Activated CD4-positive, alpha-beta T cell treated with anti-CD3 and anti-CD28 coated beads, Interleukin-2, amount 10 ng/mL, durations not matched to agents 7 days and 5 days (primary cell): ENCODE measurements at places on chromosomes 11 and 22.

GRCh38 chr11:113896156-113896879, 8.3 kb upstream of the HTR3B start:
- DNase-seq = peak; percentile 44

GRCh38 chr11:69232821-69233743, 60.9 kb upstream of the MYEOV start:
- DNase-seq = no peak

DNA sequence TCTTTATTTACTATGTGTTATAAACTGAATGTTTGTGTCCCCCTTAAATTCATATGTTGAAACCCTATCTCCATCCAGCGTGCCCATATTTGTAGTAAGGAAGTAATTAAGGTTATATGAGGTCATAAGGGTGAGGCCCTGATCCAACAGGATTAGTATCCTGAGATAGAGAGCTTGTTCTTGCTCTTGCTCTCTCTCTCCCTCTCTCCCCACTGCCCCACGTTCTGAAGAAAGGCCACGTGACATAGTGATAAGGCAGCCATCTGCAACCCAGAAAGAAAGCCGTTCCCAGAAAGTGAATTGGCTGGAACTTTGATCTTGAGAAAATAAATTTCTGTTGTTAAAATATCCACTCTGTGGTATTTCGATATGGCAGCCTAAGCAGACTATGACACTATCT, 212.5 kb downstream of the SWAP70 start:
- DNase-seq = no peak

DNA sequence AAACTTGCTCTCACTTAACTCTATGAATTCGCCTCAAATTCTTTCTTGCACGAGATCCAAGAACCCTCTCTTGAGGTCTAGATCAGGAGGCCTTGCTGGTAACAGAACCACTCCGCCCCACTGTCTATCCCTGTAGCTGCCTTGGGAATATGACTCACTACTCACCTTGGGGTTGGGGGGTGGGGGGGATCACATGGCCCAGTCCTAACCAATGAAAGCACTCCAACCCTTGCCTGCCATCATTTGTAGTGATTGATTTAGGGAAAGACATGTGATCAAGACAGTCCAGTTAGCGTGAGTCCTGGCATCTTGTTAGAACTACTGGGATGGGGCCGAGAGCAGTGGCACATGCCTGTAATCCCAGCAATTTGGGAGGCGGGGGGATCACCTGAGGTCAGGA, 4.8 kb upstream of the MRTFA start:
- DNase-seq = no peak

- DNase-seq = no peak
These were observed 15.3 kb upstream of the PICK1 start for GRCh38 chr22:38041760-38042487.

GRCh38 chr22:45617948-45618347, 53.7 kb upstream of the ATXN10 start:
- DNase-seq = no peak

GRCh38 chr22:29172216-29172615, 33.5 kb upstream of the EMID1 start:
- no peak for DNase-seq

DNA sequence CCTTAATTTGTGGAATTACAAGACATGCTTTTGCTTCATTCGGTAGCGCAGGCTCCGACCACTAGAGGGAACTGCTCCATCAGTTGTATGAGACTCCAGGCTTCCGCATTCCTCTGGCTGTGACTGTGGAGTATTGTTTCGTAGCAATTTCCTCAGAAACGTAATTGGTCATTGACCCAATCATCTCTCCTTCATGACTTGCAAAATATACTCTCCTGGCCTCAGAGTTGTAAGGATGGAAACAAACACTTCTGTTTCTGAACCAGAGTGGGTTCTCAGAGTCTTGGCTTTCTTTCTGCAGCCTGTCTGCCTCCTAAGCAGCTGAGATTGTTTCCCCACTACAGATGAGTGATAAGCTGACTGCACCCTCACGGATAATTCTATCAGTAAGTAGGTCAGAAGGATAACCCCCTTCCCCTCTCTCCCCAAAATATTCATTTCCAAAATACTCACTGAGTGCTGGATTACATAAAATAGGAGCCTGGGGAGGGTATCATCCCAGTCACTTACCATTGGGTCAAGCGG, 146.8 kb upstream of the ZC3H12C start:
- DNase-seq = peak; percentile 75

GRCh38 chr11:116885951-116886655, 48.7 kb upstream of the APOA1 start:
- no peak for DNase-seq

DNA sequence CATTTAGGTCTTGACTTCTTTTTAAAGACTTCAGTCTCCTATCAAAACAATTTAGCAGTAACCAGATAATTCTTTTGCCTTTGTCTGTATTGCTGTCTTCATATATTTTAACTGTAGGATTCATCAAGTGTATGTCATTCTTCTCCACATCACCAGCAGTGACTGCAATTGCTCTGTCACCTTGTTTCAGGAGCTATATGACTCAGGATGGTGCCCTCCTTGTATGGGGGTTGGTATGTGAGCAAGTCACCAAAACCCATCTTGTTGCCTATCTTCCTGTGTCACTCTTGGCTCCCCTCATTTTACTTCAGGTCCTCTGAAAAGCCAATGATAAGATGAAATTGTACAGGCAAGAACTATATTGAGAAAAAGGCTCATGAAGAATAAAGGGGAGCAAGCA, 256.9 kb upstream of the LUZP2 start:
- DNase-seq = no peak

- no peak for DNase-seq
These were observed 57.3 kb upstream of the CEP295 start for GRCh38 chr11:93604008-93604660.

DNA sequence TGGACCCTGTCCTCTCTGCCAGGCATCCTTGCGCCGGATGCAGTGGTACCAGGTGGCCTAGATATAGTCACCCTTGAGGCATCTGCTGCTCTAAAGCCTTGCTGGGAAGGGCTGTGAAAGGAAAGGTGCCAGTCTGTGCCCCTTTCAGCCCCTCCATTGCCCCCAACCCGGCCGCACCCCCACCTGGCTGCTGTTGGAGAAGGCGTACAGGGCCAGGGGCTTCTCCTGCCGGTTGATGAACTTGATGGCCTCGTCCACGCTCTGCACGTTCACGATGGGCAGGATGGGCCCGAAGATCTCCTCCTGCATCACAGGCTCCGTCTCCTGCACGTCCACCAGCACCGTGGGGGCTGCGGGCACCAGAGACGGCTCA, 10.2 kb downstream of the ALDH3B2 start:
- DNase-seq = no peak

DNA sequence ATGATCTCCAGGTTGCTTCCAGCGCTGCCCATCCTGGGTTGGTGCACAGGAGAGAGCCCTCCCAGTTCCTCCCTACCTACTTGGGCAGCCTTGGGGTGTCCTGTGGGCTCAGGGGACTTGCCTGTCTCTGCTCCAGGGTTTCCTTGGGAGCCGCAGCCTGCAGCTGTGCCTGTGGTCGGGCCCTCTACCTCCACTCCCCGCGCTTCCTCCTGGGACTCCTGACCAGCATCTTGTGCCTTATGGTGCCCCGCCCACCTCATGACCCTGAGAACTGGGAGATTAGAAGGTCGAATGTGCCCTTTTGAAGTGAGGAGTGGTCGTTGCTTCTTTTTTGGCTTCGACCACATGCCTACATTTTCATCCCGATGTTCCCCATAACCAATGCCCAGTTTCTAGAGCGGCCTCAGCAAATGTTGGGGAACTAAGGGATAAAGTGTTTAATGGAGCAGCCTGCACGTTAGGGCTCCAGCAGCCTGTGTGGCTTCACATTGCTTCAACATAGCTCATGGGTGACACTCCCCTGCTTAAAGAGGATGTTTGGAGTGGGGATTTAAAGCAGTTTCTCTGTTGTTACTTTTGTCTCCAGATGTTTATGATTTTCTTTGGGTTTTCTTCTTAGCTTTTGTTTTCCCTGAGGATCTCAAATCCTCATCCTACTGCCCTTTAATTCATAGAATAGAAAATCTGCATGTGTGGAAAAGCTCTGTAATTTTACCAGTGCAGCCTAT, 248.8 kb downstream of the TBC1D22A start:
- no peak for DNase-seq

GRCh38 chr11:121535129-121535796, 82.5 kb upstream of the SORL1-AS1 start:
- DNase-seq = no peak

DNA sequence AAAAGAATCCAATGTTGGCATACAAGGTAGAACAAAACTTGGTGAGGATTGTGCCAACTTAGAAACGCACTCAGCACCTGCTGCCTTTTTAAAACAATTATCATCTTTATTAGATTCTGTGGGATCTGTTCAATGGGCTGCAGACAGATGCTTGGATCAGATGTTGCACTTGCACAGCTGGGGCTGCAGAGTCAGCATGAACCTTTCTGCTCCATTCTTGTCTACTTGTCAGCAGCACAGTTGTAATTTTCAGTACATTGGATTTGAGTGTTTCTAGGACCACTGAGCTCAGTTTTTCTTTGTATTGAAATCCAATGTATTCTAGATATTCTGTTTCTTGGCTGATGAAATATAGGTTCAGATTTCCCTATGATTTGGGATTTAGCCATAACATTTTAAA, 164.5 kb downstream of the LUZP2 start:
- DNase-seq = no peak

- DNase-seq = no peak
These were observed 116.9 kb downstream of the STK33 start for GRCh38 chr11:8477151-8477550.

DNA sequence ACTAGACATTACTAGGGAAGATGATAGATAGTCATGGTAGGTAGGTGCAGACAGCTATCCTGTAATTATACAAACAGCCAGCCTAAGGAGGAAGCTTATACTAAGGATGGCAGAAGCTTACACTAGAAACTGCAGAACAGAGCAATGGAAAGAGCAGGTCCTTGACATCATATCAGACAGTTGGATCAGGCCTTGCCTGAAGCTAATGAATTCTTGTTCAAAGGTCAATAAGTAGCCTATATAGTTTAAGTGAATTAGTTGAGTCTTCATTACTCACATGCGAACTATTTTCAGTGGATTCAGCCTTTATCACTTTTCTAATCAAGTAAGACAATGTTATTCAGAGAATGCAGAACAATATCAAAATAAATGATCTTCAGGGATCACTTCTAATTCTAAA, 22.3 kb upstream of the GRK3 start:
- no peak for DNase-seq

- DNase-seq = no peak
These were observed 5.7 kb upstream of the OR51B4 start for GRCh38 chr11:5307256-5308019.

GRCh38 chr22:36641902-36642640, 61.5 kb downstream of the CACNG2 start:
- no peak for DNase-seq

GRCh38 chr11:134818516-134818915, 406.5 kb upstream of the B3GAT1 start:
- DNase-seq = no peak

GRCh38 chr22:24290459-24290858, 19.8 kb downstream of the SPECC1L start:
- no peak for DNase-seq

GRCh38 chr11:85076535-85077330, 550.4 kb downstream of the DLG2 start:
- no peak for DNase-seq

GRCh38 chr11:8016440-8016839, 29.3 kb downstream of the EIF3F start:
- DNase-seq = no peak

GRCh38 chr22:50672471-50673230, at the start of gene SHANK3:
TSS of gene SHANK3 (plus strand) at chr22:50672823.
- no peak for DNase-seq

GRCh38 chr11:69154211-69154913, 1.4 kb upstream of the SMIM38 start:
- DNase-seq = no peak

DNA sequence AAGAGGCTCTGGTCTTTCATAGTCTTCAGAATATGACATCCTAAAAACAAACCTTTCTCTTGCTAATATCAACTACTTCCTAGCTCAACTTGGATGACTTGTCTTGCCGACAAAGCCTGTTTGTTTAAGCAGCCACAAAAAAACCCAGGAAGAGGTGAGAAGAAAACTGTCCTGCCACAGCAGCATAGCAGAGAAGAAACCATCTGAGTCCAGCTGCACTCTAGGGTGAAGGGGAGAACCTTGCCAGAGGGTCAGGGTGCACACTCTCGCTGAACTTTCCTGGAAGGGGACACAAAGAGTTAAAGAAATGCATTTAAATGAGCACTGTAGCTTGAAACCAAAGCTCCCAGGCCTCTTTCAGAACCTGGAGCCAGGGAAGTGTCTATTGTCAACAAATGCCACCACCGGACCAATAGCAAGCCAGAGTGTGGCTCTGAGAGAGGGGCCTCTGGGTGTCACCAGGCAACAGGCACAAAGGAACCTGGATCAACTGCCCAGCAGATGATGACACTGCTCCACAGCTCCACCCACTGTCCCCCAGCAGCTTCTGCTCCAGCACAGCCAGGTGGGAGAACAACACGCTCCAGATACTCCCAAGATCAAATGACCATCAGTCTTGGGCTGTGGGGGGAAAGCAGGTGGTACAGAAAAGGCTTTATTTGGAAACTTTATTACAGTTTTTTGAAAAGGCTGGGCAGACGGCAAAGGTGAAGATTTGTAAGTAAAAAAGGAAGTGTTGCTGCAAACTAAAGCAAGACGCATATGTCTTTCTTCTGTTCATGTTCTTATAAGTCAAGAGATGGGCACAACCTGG, 105.7 kb downstream of the RASSF10 start:
- DNase-seq = no peak

GRCh38 chr22:27226666-27227065, 569.3 kb downstream of the MIAT start:
- DNase-seq = no peak

- DNase-seq = no peak
These were observed 85.3 kb downstream of the CACNA1I start for GRCh38 chr22:39655831-39656230.

DNA sequence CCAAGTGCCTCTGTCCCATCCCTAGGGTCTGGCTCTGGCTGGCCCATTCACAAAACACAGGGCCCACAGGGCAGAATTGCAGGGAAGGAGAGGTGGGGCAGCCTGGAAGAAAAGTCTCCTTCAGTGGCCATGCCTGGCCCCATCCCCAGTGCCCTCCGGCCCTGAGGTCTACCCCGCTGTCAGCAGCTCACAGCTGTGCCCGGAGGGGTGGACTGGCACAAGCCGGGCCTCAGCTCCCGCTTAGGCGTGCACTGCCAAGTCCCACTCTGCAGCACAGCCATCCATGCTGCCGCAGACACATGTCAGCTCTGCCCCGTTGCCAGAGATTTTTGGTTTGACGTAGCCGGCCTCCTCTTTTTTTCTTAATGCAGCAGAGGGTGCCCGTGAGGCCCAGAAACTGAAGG, 3.9 kb upstream of the SCN2B start:
- DNase-seq = peak; percentile 29

DNA sequence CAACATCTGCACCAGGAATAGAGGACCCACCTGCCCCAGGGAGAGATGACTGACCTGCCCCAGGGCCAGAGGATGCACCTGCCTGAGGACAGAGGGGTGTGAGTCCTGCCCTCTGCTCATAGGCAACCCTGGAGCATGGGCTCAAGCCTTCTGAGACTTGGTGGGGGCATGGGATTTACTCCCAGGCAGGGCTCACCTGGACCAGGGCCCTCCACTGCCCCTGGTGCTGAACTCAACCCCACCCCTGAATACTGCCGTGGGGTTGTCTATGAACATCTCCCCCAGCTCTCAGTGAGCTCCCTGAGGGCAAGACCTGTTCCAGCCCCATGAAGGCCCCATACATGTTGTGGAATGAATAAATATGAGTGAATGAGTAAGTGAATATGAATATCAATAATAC, 33.8 kb upstream of the MUC5AC start:
- no peak for DNase-seq
